ENCODE measurements at places on chromosomes 6 and 20.

GRCh38 chr6:99522531-99522930 lies 7.3 kb upstream of the USP45 start:
- DNase-seq = peak; percentile 69

GRCh38 chr6:31352683-31353383 lies 4.1 kb downstream of the HLA-B start:
- no peak for DNase-seq

- peak; percentile 13 for DNase-seq
Observed at GRCh38 chr6:155604991-155605390, 149.4 kb upstream of the NOX3 start.

GRCh38 chr6:124524491-124525200 lies 437.6 kb upstream of the RNF217 start:
- DNase-seq = no peak

DNA sequence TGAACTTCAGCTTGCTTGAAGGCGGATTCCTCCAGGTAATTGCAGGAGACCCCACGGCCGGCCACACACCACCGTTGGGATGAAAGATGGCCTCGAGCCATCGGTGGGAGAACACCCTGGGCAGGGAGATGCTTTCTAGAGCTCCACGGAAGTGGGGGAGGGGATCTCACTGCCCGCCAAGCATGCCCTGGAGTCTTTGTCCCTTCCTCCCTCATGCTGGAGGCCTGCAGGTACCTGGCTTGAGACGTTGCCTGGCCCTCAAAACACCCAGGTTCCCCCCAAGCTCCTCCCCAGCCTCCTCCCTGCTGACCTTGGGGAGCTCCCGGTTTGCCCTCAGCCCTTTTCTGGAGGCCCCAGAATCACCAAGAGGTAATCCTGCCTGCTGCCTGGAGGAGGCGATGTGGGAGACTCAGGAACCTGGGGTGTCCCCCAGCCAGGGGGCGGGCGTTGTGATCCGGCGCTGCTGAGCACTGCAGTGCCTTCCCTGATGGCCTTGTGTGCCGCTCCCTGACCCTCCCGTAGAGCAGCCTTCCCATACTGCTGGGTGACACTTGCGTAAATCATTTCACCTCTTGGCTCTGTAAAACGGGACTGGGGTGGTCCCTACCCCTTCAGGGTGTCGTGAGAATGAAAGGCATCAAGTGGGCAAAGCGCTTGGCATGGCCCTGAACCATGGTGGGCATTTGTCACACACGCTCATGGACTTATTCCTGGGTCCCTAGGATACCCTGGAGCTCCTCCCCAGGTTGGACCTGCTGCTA lies 91.4 kb downstream of the CEBPB start:
- no peak for DNase-seq

DNA sequence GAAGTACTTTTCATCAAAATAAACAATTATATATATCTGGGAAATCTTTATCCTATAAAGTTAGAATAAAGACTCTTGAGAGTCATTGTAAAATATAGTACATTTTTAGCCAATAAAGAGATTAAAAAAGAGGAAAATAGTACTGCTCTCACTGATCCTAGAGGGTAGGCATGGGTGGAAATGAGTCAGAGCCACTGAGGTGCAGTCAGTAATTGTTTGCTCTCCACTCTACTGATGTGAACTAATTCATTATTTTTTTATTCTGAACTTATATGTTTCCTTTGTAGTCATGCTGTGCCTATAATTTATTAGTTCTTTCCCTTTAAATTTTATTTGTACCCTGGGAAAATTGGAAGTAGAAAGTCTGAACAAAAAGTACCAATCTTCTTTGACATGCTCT lies 1359.4 kb upstream of the GJE1 start:
- no peak for DNase-seq

DNA sequence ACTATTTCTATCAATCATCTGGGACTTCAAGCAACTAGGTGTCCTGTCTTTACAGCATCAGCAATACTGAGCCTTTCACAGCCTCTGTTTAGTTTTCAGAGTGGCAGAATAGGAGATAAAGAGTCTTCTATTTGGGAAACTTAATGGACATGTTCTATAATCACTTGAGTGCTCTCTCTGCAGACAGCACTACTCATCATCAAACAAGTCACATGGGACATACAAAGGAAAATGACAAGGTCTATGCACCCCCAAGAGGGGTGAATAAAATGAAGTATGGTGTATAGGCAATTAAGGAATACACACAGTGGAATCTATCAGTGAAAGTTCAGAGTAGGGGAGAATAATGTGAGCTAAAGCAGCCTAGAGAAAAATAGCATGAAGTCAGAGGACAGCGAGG lies 237.8 kb upstream of the THEMIS start:
- DNase-seq = no peak

DNA sequence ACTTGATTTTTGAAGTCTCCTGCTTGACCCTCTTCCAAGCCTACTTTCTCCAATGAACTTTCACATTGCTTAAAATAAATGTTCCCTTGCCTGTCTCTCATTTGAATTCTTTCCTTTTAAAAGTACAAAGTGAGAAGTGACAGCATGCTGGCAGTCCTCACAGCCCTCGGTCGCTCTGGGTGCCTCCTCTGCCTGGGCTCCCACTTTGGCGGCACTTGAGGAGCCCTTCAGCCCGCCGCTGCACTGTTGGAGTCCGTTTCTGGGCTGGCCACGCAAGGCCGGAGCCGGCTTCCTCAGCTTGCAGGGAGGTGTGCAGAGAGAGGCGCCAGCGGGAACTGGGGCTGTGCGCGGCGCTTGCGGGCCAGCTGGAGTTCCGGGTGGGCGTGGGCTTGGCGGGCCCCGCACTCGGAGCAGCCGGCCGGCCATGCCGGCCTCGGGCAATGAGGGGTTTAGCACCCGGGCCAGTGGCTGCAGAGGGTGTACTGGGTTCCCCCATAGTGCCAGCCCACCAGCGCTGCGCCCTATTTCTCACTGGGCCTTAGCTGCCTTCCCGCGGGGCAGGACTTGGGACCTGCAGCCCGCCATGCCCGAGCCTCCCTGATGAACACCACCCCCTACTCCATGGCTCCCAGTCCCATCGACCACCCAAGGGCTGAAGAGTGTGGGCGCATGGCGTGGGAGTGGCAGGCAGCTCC lies 31.9 kb downstream of the SERPINB6 start:
- DNase-seq = no peak

- DNase-seq = no peak
Observed at GRCh38 chr20:33796907-33797544, 14.1 kb upstream of the CHMP4B start.

GRCh38 chr20:6051505-6051904 lies 2.4 kb downstream of the LRRN4 start:
- DNase-seq = peak; percentile 76

- peak; percentile 97 for DNase-seq
Observed at GRCh38 chr20:57947421-57948179, 237.8 kb upstream of the PMEPA1 start.

DNA sequence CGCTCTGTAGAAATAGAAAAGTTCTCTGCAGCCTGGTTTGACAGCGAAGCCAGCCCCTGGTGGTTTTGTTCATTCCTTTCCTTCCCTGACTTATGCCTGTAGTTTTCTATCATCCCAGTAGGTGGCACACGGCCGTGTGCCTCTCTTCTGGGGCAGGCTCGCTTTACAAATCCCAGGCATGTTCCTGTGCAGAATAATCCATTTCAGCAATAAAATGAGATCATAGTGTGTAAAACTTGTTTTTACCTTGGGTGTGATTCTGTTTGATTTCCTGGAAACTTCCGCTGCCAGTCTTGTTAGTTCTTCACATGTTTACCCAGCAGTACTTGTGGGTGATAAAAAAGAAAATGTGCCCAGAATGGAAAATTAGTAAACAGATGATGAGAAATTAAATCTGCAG lies 7.4 kb upstream of the INSM1 start:
- peak; percentile 62 for DNase-seq

DNA sequence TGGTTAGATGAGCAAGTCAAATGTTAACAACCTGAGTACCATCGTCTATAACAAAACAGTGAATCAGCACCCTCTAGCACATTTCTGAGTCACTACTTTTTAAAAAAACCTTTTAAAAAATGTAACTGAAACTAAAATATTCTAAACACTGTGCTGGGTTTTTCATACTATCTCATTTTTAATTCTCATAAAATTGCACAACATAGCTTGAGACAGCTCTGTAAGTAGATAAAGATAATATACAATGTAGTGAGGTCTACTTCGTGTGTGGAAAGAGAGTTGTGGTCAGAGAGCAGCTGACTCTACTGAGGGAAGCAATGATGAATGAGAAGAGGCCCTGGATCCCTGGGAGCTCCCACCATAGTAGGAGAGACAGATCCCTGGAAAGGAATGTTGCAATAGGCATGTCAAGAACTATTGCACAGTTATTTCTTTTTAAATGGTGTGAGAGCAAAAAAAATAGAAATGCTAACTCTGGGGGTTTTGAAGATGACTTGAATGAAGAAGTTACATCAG lies 13.6 kb upstream of the CALHM6 start:
- peak; percentile 99 for DNase-seq

GRCh38 chr6:40138273-40138720 lies 204.0 kb upstream of the MOCS1 start:
- no peak for DNase-seq

GRCh38 chr6:5950361-5950785 lies 56.4 kb downstream of the NRN1 start:
- peak; percentile 70 for DNase-seq

GRCh38 chr6:164011321-164011720 lies 596.8 kb downstream of the QKI start:
- no peak for DNase-seq

GRCh38 chr6:112651239-112651638 lies 304.1 kb downstream of the RFPL4B start:
- DNase-seq = no peak

DNA sequence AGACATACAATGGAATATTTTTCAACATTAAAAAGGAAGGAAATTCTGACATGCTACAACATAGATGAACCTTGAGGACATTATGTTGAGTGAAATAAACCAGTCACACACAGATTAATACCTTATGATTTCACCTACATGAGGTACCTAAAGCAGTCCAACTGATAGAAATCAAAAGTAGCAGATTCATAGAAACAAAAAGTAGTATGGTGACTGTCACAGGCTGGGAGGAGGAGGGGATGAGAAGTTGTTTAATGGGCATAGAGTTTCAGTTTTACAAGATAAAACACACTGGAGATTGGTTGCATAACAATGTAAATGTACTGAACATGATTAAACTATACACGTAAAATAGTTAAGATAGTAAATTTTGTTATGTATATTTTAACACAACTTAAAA lies 48.5 kb upstream of the OLIG3 start:
- no peak for DNase-seq

- no peak for DNase-seq
Observed at GRCh38 chr20:11180186-11180585, 506.4 kb upstream of the JAG1 start.

GRCh38 chr6:40485300-40485699 lies 101.9 kb downstream of the LRFN2 start:
- no peak for DNase-seq
